ENCODE measurements at places on chromosomes 3 and 15.

- no peak for DNase-seq
Observed at GRCh38 chr3:156615592-156616173, 58.7 kb upstream of the TIPARP start.

GRCh38 chr3:182568261-182568660 lies 225.0 kb upstream of the ATP11B start:
- no peak for DNase-seq

DNA sequence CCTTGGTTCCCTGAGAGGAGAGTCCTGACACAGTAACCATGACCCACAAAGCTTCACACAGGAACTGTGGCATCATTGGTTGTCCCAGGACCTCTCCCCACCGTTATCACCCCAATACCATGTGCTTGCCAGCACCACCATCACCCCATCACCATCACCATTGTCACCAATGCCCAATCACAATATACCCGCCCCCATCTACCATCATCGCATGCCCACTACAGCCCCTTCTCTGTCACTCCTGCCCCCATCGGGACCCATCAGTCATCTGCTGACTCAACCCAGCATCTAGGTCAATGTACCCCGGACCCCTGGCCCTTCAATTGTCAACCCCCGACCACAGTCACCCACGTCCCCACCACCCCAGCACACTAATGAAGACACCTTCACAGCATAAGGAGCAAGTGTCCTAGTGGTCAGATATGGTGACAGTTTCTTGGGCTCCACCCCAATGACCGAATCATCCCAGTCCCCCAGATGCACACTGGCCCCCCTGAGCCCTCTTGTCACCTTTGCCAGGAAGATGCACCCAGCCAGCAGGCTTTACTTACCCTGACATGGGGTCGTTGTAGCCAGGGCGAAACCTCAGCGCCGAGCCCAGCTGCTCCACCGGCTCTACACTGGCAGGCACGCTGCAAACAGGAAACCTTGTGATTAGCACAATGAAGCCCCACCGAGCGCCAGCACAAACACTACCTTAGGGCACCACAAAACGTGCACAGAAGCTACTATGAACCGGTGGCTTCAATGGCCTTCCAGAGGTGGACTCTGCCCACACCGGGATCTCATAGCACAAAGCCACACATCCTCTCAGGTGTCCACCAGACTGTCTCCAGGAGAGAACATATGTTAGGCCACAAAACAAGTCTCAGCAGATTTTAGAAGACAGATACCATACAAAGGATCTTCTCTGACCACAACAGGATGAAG lies 25.1 kb downstream of the SHISA5 start:
- no peak for DNase-seq

DNA sequence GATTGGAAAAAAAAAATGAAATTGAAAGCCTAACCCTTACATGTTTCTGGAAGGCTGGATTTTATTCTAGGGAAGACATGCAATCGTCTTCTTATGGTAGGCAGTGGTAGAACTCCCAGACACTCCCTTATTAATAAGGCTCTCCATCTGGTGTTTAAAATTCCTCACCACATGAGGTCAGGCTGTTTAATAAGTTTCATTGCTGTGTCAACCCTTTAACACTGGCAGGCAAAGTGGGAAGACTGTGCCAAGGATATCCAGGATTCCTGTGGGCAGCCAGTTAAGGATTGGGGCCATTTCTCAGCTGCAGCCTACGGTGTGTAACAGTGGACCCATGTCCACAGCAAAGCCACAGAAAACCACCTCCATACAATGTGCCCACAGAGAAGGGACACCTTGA lies 225.5 kb upstream of the CHRM5 start:
- DNase-seq: no peak

- no peak for DNase-seq
Observed at GRCh38 chr3:94359996-94360395, 297.1 kb downstream of the NSUN3 start.

- no peak for DNase-seq
Observed at GRCh38 chr3:52020796-52021195, 25.1 kb upstream of the RPL29 start.

DNA sequence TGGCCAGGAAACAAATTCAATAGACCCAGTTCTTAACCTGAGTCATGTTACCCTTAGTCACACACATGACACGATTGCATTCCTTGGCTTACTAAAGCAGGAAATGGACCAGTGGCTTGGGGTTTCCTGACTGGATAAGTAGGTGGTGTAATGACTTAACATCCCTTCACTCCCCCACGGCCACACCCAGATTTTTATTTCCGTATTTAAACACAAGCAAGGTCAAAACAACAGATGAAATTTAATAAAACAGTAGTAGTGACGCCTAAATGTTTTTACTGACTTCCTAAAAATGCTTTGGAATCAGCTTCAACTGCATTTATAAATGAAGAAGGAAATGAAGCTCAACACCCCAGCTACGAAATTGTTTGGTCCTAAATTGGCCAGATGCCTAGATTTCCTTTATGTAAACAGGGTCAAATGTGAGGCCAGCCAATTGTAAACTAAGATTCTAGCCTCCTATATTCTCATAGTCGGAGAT lies 324.3 kb downstream of the CHST2 start:
- DNase-seq: no peak

DNA sequence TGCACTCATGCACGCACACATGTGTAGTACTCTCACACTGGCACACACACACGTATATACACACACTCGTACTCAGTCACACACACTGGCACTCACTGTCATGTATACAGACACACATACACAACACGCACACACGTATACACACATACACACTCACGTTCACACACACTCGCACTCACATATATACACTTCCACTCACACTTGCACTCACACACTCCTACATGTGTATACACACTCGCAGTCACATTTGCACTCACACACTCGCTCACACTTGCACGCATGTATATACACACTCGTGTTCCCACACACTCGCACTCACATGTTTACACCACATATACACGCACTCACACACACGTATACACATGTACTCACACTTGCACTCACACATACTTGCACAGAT lies 1.5 kb downstream of the PLA2G4F start:
- no peak for DNase-seq

DNA sequence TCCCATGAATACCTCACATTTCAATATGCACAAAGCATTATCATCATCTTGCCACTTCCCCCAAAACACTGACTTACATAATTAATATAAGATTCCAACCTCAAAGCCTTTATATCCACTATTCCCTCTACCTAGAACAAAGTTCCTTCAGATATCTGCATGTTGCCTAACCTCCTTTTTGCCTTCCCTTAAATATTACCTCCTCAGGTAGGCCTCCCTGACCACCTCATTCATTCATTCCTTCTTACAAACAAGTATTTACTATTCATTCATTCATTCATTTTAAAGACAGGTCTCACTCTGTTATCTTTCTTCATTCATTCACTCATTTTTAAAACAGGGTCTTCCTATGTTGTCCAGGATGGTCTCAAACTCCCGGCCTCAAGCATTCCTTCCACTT lies 18.6 kb downstream of the DYNC1LI1 start:
- DNase-seq: no peak

GRCh38 chr3:11529281-11529680 lies 114.4 kb downstream of the VGLL4 start:
- DNase-seq: no peak

GRCh38 chr3:140188285-140188684 lies 253.3 kb downstream of the CLSTN2 start:
- no peak for DNase-seq

DNA sequence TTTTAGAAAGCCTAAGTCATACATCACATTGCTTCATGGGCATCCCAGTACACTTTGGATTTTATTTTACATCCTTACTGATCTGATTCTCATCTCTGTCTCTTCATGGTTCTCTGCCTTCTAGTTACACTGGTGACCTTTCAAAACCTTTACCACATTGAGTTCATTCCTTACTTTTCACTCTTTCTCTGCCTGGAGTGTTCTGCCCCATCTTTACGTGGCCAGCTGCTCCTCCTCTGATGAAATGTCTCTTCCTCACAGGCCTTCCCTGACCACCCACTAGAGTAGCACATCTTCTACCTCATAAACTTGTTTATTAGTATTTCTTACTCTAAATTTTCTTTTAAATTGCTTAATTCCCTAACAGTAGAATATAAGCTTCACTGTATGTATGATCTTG lies 17.7 kb downstream of the CTNNB1 start:
- DNase-seq: no peak

DNA sequence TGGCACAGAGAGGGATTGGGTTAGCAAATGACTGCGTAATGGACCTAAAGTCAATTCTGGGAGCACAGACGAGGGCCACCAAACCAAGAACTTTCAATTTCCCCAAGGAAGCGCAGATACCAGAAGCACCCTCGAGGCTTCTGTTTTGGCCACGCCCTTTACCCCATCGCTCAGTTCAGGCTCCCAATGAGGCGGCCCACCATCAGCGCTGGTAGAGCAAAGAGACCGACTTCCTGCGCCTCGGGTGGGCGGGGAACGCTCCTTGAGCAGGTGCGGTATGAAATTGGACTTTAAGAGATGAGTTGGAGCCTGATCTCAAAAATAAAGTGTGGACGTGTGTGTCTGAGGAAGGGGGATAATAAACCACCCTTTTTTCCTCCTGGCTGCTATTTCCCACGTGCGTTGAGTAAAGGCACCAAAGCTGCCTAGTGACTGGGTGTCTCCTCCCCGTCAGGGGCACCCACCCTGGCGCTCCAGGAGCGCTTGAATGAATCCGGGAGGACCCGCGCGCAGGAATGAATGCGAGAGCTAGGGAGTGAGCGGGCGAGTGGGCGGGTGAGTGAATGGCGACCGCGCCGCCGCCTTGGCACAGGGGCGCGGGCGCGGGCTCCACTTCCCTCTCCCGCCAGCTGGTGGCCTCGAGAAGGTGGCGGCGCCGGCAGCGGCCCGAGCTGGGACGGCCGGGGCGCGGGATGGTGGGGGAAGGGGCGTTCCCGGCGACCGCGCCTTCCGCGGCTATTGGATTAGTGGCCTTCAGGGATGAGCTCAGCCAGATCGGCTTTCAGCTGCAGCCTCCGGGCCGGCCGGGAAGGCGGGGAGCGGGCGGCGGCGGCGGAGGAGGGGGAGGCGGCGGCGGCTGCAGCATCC lies at the start of gene SPSB4:
Gene SPSB4 (plus strand): TSS at position 772 of the 867 bp plus-strand sequence. CDS start 14,758 bp downstream, outside the sequence.
- no peak for DNase-seq

- no peak for DNase-seq
Observed at GRCh38 chr3:117084277-117084676, 374.7 kb downstream of the TUSC7 start.

GRCh38 chr3:25503898-25504301 lies 75.8 kb downstream of the RARB start:
- DNase-seq: no peak

- DNase-seq: no peak
Observed at GRCh38 chr3:133949438-133949837, 53.8 kb upstream of the RAB6B start.

DNA sequence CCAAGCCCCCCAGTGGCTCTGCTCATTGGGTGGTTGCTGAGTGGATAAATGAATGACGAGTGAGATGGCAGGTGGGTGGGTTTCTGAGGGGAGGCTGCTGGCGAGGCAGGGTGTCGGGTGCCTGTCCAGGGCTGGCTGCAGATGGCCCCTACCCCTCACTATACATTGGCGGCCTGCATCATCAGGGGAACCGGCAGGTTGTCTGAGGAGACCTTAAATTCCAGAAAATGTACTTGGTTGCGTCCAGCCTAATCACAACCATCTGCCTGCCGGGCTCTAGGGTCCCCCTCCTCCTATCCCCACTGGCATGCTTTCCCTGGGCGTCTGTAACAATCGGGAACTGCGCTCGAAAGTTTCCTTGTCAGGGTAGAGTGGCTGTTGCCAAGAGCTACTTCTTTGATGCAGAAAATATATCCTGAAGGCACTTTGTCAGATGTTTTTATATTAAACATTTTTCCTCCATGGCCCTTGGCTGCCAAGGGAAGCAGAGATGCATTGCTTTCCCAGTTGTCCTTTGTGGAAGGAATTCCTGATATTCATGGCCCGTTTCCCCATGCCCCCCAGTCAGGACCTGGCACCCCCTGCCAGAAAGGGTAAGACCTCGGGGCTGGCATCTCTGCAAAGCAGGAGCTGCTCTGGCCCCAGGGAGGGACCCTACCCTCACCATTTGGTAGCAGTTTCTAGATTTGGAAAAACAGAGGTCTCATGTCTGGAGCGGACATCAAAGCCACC lies 22.9 kb downstream of the SMAD6 start:
- DNase-seq: no peak

DNA sequence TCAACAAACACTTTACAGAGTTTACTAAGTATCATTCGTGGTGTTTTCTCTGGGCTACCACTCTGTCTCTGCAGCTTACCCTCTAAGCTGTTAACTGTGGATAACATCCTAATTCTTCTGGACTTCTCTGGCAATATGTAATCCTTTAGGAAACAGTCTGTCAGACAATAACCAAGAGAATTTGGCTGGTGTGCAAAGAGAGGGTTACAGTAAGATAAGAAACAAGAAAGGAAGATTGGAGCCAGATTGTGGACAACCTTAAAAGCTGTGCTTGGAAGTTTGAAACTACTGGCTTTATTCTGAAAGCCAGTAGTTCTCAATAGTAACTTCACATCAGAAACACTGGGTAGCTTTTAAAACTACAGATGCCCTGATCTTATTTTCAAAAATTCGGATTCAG lies 778 bp downstream of the ARL6 start:
- DNase-seq: no peak

GRCh38 chr15:63440756-63441155 lies 59.1 kb upstream of the CA12 start:
- DNase-seq: no peak

DNA sequence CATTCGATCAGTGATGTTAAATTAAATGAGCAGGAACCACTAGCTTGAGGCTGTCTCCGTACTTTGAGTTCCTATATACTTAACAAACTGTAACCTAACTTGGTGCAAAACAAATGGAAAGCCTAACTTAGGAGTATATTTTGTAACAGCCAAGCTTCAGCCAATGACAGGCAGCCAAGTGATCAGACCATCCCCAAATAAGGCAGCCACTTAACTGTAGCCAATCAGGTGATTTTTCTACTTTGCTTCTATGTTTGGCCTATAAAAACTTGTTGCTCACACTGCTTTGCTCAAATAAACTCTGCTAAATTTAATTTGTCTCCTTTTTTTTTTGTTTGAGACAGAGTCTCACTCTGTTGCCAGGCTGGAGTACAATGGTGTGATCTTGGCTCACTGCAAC lies 19.3 kb upstream of the ZNF770 start:
- DNase-seq: no peak

- no peak for DNase-seq
Observed at GRCh38 chr3:44419116-44419922, 58.2 kb downstream of the ZNF445 start.

DNA sequence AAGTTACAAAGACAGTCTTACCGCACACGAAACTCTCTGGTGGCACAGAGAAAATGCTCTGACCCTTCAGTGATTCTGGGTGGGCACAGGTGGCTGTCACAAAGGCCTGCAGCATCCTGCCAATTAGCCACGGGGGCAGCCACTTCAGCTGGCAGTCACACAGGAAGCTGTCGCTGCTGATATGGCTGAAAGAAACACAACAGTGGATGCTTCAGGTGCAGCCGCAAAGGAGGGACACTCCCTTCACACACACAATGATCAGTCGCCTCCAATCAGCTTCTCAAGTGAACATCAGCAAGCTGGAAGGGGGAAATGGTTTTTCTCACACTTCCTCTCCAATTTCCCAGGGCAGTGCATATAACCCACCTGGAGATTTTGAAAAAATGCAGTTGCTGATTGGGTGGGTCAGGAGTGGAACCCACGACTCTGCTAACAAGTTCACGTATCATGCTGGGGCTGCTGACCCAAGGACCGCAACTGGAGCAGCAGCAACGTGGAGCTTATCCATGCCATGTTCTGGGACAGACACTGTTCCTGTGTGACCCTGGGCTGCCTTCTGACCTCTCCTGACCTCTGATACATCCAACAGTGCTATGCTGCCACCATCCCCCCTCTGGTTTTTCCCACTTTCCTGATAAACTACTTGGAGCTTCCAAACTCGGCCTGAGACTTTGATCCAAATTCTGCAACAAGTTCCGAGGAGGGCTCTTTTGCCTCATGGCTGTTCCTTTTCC lies 106.6 kb downstream of the LRIG1 start:
- no peak for DNase-seq

Data from cortex of kidney (tissue), 1 donor.